ENCODE measurements at places on chromosomes 13 and 19.

- DNase-seq, result no peak
Observed at GRCh38 chr13:77565635-77566034, 30.1 kb downstream of the SCEL start.

- DNase-seq, result no peak
Observed at GRCh38 chr19:58395979-58396627, 647 bp downstream of the RNF225 start.

DNA sequence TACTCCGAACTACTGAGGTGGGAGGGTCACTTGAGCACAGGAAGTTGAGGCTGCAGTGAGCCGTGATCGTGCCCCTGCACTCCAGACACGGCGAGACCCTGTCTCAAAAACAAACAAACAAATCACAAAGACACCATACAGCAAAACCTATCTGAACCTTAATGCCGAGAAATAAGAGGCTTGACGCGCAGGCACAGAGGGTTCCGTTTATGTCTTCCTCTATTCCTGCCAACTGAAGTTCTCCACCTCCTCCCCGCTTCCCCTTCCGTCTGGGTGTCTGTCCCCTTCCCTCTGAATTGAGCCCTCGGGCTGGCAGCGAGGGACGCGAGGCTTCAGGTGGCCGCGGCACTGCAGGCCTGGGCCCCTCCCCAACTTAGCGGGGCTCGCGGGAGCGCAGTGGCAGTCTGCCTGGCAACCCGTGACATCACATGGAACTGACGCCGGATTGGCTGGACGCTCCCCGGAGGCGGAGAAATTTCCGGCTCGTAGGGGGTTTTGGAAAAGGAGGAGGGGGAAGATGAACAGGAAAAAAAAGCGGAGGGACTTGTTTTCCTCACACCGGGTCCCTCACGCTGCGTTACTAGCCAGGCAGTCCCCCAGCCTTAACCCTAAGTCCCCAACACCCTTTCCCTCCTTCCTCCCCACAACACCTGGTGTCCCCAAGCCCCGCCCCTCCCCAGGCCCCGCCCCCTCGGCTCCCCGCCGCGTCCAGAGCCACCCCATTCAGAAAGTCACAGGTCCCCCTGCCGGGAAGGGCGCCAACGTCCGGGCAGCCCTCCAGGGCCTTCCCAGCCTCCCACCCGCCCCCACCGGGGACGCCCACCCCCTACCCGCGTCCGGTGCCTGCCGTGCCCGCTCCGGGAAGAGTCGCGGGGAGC is 1.1 kb upstream of the MYBPC2 start:
- DNase-seq, result no peak

DNA sequence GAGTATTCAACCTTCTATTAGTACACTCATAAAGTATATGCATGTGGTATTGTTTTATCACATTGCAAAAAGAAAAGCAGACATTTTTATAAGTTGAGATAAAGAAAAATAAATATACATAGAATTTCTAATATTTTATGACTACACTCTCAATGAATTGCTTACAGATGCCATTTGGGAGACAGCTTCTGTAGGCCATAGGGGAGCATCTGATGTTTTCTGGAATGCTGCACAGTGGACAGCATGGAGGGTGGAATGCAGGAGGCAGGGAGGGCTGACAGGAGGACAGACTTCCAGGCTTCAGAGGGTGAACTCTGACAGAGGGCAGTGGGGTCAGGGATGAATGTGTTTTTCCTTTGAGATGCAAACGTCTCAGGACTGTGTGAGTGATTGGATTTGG is 45.8 kb downstream of the MIPEP start:
- DNase-seq, result no peak

GRCh38 chr19:53977991-53978731 is 13.3 kb upstream of the CACNG6 start:
- DNase-seq, result no peak

GRCh38 chr19:21751384-21751783 is 16.0 kb downstream of the ZNF100 start:
- no peak for DNase-seq
